Right hindlimb (tissue), 1 donor: ENCODE measurements at places on chromosomes 7 and 10.

- DNase-seq = no peak
Measured at GRCh38 chr10:49768329-49768728, 6.2 kb upstream of the OGDHL start.

DNA sequence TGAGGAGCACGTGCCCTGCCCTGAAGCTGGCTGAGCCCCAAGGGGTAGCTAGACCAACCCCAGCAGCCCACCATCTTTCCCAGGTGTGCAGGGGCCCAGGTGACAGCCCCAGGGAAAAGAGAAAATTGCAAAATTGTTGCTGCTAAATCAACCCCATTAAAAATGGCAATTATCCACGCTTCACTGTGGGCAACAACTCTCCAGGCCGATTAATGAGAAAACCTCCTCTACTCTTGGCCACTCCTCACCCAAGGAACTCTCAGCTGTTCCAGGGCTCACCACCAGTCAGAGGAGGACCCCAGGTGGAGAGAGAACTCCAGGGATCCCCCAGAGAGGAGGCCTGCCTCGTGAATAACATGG is 516.1 kb upstream of the MGMT start:
- no peak for DNase-seq

- no peak for DNase-seq
Measured at GRCh38 chr7:116633131-116633988, 38.6 kb upstream of the MET start.

GRCh38 chr7:83105948-83106347 is 56.7 kb downstream of the PCLO start:
- DNase-seq = no peak

- peak; percentile 76 for DNase-seq
Measured at GRCh38 chr7:158975526-158976467, 119.4 kb downstream of the DYNC2I1 start.

DNA sequence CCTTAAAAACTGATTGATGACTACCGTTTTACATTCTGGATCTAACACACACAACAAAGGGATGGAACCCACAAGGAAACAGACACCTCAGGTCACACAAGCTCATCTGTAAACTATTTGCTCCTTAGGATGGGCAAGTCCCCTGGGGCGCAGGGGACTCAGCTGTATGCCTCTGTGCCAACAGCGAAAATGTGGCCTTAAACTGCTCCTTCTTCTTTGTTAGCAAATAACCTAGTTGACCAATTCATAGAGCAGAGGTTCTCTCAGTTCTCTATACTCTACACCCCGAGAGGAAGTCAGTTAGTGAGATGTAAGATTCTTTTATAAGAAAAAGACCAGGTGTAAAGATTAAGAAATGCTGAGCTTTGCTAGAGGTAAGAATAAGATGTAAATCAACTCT is 181.9 kb upstream of the PRSS58 start:
- DNase-seq = no peak

GRCh38 chr10:1687190-1687589 is 50.1 kb downstream of the ADARB2 start:
- no peak for DNase-seq

DNA sequence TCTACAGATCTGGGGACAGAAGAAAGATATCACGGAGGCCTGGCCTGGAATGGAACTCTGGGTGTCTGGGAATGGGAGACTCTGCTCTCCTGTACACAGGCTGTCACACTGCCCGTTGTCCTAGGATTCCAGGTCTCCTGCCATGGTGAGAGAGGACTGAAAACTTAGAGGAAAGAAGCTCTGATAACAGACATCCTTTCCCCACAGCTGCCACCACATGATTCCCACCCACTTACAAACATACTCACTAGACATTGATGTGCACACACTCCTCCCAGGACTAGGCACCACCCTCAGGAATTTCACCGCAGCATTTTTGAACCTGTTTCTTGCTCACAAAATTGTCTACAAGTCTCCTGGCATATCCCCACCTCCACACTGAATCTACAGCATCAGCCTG is 5.7 kb downstream of the ZNF92 start:
- DNase-seq = no peak
